ENCODE measurements at places on chromosomes 5 and 9. TPM values are rescaled to one million over a fixed set of nuclear protein-coding genes. Genes with fewer than 3 reads are reported as not detected.

The ABITRAM gene
- 4.6 TPM for total RNA-seq

The PRRX2 gene
- total RNA-seq: not detected

The NUDT12 gene
- total RNA-seq: 7.6 TPM

The TRMO gene
- total RNA-seq: 12.8 TPM

The SLC34A3 gene
- total RNA-seq: not detected

Data from pulmonary artery endothelial cell (primary cell).